ENCODE measurements at places on chromosomes 13 and 19.

GRCh38 chr13:94595001-94595949 lies 677 bp downstream of the TGDS start:
- DNase-seq: no peak

DNA sequence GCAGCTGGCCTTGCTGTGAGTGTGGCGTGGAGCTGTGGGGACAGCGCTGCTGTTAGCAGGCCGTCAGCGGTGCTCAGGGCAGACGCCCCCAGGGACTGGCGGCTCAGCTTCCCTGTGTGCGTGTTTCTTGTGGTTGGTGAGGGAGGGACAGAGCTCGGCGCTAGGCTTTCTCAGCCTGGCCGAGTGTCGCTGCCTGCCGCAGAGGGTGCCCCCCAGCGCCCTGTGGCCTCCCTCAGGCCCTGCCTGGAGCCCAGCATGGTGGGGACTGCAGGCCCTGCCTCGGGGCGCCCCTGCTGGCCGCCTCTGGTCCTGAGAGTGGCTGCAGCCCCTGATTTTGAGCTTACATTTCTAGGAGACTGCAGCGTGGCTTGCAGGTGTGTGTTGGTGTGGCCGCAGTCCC lies 35.5 kb downstream of the DOT1L start:
- DNase-seq: no peak

- DNase-seq: no peak
Observed at GRCh38 chr19:56156768-56157167, 15.7 kb downstream of the ZNF444 start.

DNA sequence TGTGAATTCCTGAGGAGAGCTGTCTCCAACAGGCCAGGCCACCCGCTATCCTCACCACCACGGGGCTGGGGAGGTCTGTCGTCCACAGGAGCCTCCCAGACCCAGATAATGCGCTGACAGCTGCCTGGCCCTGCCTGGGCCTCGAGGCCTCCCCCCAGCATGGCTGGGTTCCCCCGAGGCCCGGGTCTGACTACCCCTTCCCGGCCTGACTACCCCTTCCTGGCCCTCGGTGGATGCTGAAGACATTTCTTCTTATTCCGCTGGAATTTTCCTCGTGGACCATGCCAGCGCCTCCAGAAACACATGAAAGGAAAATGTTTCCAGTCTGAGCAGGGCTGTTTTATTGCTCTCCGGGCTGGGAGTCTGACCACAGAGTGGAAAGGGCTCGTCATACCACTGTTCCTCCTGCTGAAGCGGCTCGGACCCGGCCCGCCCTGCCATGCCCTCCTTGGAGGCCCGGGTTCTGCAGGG lies 16.8 kb upstream of the COMP start:
- DNase-seq: no peak

DNA sequence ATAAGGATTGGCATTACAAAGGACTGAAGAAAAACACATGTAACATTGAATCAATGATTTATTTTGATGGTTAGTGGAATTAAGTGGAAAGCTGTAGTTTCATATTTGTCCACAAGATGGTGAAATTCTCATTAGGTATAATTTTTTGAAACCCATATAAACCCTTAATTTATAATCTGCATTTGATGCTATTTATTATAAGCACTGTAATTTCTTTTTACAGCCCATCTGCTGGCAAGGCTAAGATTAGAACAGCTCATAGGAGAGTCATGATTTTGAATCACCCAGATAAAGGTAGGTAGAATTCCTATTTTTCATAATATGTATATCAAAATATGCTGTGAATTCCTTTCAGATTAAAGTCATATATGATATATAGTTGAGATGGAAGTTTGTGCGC lies 62.2 kb downstream of the DNAJC15 start:
- DNase-seq: no peak

- DNase-seq: no peak
Observed at GRCh38 chr13:20505405-20506366, 20.0 kb downstream of the CRYL1 start.

DNA sequence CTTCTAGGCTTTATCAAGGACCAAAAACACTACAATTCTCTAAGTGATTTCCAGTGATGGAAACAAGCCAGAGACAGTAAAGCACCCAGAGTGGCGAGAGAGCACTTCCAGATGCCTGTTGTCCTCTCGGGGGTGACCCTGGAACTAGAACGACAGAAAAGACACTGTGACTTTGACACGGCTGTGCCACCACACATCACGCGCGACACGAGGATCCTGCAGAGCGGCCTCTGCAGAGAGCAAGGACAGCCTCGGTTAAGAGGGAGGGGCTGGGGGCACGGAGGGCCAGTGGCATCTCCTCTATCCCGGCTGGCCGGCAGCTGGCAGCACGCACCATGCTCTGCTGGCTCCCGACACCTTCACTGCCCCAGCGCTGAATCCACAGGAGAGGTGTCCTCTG lies 42.3 kb downstream of the SUGP2 start:
- DNase-seq: no peak

- DNase-seq: peak; percentile 25
Observed at GRCh38 chr19:18300930-18301717, 19.7 kb upstream of the JUND start.

DNA sequence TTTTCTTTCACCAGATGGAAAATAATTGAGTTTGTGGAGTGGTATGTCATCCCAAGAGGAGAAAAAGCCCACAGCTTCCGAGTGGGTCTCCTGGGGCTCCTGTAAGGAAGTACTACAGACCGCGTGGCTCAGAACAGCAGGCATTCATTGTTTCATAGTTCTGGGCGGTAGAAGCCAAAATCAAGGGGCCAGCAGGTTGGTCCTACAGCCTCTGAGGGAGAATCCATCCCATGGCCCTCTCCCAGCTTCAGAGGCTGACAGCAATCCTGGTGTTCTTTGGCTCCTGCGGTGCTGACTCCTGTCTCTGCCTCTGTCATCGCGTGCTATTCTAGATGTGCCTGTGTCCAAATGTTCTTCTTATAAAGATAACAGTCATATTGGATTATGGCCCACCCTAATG lies 362.6 kb downstream of the FGF14 start:
- DNase-seq: no peak
